ENCODE measurements at places on chromosomes 13 and 19.

DNA sequence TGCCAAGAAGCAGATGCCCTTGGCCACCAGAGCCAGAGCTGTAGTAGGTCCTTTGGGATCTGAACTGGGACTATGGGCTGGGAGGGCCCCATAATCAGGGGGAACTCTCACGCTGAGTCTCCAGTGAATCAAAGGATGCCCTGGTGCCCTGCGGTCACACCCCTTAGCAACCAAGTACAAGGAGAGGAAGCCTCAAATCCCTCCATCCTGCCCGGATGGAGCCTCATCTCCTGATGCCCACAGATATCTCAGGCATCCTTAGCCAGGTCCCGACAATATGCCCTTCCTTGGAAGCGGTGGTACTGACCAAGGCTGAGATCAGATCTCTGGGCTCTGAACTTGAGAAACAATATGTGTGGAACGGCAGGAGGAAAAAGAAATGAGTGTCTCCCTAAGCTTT, 1.7 kb downstream of the PLEKHA4 start:
- DNase-seq, result no peak

DNA sequence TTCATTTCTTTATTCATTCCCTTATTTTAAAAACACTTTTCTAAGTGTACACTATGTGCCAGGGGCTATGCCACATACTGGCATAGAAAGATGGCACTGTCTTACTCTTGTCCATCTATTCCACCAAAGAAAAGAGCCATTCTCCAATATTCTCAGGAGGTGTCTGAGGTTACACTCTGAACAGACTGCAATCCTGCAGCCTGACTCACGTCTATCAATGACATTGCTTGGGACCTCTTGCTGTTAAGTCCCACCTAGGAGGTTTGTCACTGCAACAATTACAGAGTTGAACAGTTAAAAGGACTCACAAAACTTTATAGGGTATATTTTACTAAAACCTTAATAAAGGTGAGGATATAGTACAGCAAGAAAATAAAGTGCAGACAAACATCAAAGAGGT, 512.9 kb upstream of the HTR2A start:
- no peak for DNase-seq

DNA sequence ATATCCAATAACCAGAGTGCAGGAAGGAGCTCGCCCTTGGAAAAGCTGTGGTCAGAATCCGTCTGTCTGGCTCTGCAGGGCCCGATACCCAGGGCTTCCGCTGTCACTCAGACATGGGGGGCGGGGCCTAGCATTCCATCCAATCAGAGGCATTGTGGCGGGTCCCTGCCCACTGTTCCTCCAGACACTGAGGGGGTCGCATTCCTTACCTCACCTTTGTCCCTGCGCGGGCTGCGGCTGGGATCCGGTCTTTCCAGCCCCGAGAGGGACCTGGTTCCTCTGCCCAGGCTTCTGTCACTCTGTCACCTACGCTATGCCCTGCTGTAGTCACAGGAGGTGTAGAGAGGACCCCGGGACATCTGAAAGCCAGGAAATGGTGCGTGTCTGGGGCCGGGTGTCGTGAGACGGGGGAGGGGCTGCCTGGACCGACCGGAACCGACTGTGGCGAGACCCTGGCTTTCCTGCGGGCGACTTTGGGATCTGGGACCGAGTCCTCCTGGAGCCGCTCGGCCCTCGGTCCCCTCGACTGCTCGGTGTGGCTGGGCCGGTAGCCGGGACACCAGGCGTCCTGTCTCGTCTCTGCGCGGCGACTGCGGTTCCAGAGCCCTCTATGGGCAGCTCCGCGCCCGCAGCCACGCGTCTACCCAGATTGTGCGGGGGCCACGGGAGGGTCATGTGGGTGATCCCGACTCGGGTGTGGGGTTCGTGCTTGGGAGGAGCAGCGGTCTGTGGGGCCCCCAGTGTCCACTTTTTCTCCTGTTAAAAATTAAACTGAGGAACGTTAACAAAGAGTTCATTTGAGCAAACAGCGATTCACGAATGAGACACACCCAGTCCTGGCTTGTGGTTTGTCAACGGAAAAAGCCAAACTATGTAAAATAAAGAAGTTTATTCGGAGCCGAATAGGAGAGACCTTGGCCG, at the start of gene ZNF69:
TSS of gene ZNF69 (plus strand) at position 172 of the 921 bp plus-strand sequence. CDS start at position 314, 142 bp downstream.
- DNase-seq, result peak; percentile 80

DNA sequence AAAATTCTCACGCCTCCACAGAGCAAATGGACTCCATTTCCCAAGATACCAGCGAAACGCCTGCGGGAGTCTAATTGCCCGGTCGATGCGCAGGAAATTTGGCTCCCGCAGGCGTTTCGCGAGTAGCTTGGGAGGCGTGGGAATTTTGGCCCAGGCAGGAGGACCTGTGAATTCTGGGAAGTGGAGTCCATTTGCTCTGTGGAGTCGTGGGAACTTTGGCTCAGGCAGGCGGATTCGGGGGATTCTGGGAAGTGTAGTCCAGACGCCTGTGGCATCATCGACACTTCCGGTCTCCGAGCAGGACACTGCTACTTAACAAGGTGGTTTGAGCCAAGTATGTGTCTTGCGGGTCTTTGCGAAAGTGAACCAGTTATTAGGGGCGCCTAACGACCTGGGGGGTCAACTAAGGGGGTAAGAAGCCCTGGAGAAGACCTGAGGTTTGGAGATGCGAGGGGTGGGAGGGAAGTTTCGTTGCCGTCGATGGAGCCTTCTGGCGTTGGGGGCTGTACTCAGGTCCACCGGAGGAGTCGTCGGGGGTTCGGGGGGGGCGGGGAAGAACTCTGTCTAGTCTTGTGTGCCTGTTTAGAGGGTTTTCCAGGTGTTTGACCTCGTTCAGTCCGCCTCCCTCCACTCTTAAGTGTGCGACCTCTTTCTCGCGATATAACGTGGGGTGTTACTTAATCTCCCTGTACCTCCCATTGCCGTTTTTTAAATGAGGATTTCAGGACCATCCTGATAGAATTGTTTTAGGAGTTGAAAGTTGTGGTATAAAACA, at the start of gene ZNF155:
TSS of gene ZNF155 (plus strand) at position 277 of the 775 bp plus-strand sequence. CDS start 4,356 bp downstream, outside the sequence.
- peak; percentile 98 for DNase-seq

DNA sequence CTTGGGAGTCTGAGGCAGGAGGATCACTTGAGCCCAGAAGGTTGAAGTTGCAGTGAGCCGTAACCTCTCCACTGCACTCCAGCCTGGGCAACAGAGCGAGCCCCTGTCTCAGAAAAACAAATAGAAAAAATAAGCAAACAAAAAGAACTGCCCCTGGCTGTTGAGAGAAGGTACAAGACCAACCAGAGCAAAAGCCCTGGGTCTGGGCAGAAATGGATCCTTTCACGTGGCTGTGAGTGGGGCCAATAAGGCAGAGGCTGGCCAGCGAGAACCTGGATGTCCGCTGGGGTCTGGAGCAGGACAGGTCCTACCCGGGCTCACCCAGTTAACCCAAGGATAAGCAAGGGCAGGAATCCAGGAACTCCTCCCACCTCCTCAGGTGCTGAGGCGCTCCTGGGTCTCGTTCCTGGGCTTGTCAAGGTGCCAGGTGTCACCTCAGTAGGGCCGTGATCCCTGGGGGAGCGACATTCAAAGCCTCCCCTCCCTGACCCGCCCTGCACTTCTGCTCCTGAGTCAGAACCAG, 4.7 kb upstream of the SLC5A5 start:
- DNase-seq, result no peak

- DNase-seq, result no peak
These were observed 52.1 kb downstream of the SIAH3 start for GRCh38 chr13:45799451-45799850.

DNA sequence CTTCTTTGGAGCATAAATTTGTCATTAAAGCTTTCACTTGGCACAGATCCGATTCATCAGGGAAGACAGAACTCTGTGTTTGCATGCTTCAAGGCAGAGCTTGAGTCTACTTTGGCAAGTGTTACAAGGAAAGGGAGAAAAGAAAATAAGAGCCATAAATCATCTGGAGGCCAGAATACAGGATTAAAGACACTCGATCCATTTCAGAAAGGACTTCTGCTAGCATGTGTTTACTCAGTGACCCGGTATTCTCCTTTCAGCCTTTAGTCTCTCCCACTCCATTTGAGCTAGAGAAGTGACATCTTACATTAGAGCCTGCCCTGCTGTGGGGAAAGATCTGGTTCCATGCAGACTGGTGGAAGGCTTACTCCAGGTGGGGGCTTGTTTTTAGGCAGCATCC, 306.4 kb downstream of the KLF5 start:
- DNase-seq, result no peak

DNA sequence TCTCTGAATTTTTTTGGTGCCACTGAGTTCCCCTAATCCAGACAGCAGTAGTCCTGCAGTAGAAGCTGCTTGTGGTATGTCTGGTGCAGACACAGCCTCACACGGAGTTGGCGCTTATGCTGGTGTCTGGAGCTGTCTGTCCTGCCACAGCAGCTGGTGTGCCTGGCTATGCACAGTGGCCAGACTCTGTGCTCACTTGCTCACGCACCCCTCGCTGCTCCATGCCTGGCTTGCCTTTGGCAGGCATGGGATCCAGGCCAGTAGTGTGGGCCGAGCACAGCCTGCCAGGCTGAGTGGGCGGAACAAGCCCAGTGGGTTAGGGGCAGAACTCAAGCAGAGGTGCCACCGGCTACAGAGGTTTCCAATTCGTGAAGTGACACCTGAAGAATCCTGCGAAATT, 845.9 kb upstream of the PCDH9 start:
- no peak for DNase-seq

DNA sequence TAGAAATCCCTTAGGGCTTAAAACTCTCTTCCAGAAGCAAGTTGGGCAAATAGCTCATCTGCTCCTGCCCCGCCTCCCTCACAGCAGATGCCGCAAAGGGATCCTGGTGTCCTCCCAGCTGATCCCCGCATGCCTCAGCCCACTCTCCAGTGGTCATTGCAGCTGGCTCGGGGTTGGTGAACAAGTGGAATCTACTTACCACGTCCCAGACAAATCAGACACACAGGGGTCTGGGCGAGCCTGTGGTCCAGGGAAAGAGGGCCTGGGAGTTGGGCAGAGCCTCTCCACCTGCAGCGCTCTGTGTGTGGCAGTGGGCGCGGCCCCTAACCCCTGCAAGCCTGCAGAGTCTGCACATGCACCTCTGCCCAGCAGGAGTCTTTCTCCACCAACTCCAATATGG, 10.8 kb upstream of the C19orf33 start:
- no peak for DNase-seq

DNA sequence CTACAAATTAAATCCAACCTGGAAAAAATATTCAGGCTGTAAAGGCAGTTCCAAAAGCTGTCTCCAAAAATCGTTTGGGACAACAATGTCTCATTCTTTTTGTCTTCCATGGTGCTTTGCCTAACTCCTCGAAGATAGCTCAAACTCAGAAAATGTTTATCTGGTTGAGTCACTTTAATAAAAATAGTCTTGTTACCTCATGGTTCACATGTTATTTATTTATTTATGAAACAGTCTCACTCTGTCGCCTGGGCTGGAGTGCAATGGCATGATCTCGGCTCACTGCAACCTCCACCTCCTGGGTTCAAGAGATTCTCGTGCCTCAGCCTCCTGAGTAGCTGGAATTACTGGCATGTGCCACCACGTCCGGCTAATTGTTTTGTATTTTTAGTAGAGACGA, 4.9 kb upstream of the BRD4 start:
- peak; percentile 49 for DNase-seq

DNA sequence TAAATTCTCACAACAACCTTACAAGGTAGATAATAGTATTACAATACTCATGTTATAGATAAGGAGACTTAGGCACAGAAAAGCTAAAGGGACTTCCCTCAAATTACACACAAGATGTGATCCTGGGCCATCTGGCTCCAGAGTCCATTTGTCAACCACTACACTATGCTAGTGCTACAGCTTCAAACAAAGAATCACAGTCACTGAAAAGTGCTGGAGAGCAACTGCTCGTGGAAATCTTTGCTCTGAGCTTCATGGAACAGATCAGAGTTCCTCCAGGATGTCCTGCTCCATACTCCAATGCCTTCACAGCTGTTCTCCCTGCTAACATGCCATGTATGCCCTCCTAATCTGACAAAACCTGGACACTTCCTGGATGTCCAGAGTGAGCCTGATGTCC, 271.2 kb downstream of the ENOX1 start:
- no peak for DNase-seq

GRCh38 chr19:2114218-2114617, 17.5 kb downstream of the IZUMO4 start:
- DNase-seq, result no peak

GRCh38 chr19:12000152-12000981, 35.1 kb downstream of the ZNF433 start:
- DNase-seq, result peak; percentile 48

GRCh38 chr13:106277484-106278154, 257.8 kb downstream of the EFNB2 start:
- DNase-seq, result no peak

DNA sequence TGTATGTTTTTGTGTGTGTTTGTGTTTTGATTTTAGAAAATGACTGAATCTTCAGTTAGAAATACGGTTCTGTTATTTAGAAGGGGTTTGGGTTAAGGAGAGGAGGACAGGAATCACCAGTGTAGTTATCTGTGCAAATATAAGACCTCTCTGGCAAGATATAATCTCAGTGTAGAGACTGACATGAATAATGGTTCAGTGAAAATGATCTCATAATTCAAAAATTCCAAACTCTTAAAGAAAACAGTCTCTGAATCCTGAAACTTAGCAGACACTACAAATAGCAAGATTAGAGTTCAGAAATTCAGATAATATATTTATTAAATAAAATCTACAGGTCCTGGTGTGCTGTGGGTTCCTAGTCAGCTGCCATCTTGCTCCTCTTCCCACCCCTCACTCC, 73.5 kb downstream of the PDS5B start:
- peak; percentile 39 for DNase-seq

DNA sequence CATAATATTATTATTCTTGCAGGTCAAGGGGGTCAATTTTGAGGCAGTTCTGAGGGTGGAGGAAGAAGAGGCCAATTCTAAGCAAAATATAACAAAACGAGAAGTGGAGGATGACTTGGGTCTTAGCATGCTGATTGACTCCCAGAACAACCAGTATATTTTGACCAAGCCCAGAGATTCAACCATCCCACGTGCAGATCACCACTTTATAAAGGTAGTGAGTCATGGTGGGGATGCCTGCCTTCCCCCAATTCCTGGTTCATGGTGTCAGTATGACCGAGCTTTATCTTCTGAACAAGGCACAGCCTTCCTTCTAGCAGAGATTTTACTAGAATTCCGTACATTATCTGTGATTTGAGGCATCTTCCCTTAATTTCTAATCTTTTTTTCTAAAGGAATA, 9.4 kb upstream of the DCUN1D2 start:
- DNase-seq, result peak; percentile 53

DNA sequence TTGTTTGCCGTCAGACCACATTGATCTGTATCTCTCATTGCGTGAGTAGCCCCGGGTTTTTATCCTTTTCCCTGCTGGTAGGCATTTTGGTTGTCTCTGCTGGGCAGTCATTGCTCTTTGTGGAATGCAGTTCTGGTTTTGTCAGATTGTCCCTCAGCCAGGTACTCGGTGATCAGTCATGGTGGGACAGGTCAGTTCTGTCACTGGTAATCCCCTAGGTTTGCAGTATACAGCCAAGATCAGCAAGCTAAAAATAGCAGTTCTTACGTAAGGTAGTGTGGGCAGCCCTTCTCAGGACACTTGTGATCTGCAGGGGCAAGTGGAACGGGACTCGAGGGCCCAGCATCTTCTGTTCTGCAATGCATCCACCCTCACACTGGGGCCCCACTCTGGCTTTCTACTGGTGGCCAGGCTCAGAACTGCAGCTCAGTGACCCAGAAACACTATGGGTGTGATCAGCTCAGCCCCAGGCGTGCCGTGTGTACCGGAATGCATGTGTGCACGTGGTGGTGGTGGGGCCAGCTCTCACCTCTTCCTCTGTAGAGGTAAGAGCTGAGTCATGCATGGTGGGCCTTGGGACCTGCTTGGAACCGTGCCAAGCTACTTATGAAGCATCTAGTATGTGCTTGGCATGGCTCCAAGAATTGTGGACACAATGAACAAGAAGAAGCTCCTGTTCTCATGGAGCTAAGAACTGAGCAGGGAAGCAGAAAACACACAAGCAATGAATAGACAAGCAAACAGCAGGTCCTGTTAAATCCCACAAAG, 6.3 kb downstream of the PLEKHF1 start:
- DNase-seq, result peak; percentile 54
